Iris pigment epithelial cell (primary cell): ENCODE measurements at places on chromosomes 16 and 17.
A peak's percentile ranks its signal among the peaks of the same experiment; 100 is the strongest.

DNA sequence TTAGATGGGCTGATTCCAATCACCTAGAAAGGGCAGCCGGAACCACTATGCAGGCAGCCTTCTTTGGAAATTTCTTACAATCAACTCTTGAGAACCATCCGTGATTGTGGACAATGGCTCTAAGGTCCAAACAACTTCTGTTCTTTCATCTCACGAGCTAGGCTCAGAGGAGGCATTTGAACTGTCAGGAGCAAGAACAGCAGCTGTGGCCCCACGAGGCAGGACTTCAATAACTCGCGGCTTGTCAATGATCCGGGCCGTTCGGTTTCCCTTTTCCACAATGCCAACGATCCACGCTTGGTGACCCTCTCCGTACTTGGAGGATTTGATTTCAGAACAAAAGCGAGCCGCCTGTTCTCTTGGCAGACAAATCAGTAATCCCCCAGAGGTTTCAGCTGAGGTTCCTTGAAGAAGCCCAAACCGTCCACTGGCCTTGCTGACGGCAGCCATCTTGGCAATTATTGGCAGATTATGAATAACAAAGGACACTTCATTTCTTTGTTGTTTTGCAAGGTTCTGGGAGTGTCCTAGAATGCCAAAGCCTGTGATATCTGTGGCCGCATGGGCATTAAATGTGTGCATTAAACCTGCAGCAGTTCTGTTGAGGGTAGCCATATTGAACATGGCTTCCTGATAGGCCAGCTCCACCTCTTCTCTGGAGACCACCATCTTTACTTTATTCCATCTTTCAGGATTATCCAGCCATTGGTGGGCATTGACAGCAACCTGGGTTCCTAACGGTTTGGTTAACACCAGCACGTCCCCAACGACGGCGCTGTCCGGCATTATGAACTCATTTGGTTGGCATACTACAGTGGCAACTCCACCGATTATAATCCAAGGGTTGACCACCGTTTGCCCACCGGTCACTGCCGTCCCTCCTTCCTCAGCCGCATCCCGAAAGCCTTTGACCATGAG lies 1.2 kb downstream of the SEPHS2 start:
- no peak for DNase-seq

GRCh38 chr17:46179375-46179999 lies 13.7 kb downstream of the KANSL1 start:
- DNase-seq, result no peak

DNA sequence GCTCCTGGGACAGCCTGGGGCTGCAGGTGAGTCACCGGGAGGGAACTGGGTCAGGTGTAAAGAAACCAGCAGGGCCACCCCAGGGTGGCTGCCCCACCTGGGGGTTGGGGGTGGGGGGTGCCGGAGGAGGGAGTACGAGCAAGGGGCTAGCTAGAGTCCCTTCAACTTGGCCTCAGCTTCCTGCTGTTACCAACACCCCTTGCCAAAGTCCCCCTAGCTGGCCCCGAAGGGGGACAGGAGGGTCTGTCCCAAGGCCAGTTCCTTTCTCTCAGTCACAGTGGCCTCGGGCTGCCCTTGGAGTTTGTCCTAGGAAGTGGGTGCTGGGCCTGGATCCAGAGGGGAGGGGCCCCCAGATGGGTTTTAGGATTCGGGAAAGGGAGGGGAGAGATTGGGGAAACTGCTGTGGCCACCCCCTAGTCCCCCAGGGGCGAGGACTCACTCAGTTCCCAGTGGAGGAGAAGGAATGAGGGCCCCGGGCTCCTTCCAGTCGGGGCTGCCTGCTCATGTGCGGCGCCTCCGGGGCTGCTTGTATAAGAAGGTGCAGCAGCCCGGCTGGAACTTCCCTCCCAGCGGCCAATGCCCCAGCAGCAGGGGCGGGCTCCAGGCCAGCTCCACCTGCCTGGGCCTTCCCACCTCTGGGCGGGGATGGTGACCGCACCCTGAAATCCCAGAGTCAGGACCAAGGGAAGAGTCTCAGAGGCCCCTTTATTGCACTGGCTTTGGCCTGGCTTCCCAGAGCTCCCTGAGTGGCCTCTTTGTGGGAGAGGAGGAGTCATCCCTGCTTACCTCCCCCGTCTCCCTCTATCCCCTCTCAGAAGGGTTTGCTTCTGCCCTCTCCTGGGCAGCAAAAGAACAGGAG lies 7.3 kb downstream of the ARHGAP27 start:
- DNase-seq, result peak; percentile 72

- DNase-seq, result peak; percentile 27
Measured at GRCh38 chr17:30378241-30378824, 394 bp upstream of the CPD start.

DNA sequence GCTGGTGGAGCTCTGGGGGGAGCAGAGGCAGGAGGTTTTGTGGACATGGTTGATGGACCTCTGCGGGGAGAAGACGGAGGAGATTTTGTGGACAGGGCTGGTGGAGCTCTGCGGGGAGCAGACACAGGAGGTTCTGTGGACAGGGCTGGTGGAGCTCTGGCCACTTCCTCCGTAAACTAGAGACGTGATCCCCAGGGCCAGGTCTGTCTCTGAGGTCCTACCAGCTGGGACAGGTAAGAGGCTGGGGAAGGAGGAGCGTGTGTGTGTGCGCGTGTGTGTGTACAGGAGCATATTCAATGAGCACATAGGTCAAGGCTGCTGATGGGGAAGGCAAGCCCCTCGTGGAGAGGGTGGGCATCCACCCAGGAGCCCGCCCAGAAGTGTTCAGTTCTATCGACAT lies 20.6 kb downstream of the RPH3AL start:
- DNase-seq, result no peak

GRCh38 chr16:12416136-12416787 lies 387.4 kb downstream of the CPPED1 start:
- no peak for DNase-seq

DNA sequence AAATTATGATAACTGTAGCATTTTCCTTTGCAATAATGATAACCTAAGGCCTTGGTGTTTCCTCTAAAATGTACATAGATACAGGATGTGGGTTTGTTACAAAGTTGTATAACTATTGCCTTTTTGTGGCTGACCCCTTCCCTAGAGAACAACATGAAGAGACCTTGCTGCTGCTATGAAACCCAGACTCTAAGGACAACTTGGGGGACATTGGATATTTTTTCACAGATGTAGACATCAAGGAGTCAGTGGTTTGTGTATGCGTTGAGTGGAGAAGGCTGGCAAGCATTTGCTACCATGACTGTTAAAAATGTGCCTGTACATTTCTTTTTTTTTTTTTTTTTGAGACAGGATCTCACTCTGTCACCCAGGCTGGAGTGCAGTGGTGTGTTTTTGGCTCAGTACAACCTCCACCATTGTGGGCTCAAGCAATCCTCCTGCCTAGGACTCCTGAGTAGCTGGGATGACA lies 12.3 kb downstream of the HMOX2 start:
- DNase-seq, result no peak
